ENCODE measurements at places on chromosomes 6 and 20.

DNA sequence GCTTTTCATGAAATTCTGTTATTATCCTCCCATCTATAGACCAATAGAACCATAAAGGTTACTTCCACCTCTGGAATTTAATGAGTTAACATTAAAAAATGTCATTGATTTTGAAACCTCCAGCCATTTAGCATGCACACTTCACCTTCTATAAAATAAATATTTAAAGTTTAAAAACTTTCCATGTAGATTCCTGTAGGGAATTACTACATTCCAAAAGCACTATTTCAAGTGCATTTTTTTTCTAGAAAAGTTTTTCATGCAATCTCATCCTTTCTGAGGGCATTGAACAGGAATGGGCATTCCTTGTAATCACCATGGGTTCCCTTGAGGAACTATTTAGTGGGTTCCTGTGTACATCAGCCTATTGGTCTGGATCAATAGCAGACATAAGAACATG lies 253.8 kb upstream of the RIN2 start:
- no peak for DNase-seq

DNA sequence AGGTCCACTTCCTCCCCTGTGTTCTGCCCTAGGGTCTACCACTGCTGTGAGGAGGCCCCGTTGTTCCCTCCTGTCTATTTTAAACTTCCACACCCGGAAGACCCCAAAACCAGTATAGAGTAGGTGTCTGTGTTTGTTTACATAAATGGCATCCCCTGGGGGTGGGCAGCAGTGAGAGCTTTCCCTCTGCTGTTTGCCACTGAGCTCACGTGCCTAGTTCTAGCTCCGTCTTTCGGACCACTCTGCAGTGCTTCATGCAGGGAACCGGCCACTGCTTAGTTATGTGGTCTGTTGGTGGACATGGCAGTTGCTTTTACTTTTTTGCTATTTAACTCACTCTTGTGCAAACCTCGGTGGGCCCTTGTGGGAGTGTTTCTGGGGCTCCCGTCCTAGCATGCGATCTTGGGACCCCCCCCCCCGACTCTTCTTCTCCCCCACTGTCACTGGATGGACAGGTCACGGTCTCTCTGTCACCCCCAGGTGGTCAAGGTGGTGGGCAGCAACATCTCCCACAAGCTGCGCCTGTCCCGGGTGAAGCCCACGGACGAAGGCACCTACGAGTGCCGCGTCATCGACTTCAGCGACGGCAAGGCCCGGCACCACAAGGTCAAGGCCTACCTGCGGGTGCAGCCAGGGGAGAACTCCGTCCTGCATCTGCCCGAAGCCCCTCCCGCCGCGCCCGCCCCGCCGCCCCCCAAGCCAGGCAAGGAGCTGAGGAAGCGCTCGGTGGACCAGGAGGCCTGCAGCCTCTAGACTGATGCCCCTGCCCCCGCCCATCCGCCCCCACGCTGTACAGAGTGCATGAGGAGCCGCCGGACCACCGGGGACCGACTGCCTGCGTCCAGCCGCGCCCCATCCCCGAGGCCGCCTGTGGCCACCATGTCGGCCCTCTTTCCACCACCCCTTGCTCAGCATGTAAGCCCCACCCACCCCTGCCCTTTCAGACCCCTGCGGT lies 40.9 kb downstream of the VSTM2L start:
- DNase-seq = no peak

GRCh38 chr6:33953171-33953570 lies 149.4 kb upstream of the MLN start:
- DNase-seq = no peak

- DNase-seq = no peak
Observed at GRCh38 chr6:165183071-165183470, 126.3 kb downstream of the C6orf118 start.

DNA sequence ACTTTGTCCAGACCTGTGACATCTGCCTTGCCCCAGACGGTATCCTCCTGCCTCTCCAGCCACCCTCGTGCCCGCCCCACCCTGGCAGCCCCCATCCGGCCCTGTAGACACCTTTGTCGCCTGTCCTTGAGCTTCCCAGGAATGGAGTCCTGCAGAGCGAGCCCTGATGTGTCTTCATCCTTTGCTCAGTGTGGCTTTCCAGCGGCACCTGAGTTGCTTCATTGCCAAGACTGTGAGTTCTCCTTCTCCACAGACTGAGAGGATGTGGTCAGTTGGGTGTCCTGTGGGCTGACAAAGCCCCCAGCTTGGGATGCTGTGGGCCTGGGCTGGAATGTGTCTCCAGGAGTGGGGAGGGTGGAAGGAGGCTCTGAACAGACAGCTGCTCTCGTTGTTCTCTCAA lies 1.7 kb upstream of the CST4 start:
- no peak for DNase-seq

- DNase-seq = no peak
Observed at GRCh38 chr20:47484303-47484702, 17.4 kb upstream of the NCOA3 start.

GRCh38 chr20:63765082-63765873 lies 25.7 kb downstream of the SLC2A4RG start:
- no peak for DNase-seq

GRCh38 chr6:1552296-1552761 lies 57.4 kb upstream of the FOXC1 start:
- DNase-seq = peak; percentile 56

- no peak for DNase-seq
Observed at GRCh38 chr6:142822842-142823241, 122.1 kb downstream of the HIVEP2 start.

DNA sequence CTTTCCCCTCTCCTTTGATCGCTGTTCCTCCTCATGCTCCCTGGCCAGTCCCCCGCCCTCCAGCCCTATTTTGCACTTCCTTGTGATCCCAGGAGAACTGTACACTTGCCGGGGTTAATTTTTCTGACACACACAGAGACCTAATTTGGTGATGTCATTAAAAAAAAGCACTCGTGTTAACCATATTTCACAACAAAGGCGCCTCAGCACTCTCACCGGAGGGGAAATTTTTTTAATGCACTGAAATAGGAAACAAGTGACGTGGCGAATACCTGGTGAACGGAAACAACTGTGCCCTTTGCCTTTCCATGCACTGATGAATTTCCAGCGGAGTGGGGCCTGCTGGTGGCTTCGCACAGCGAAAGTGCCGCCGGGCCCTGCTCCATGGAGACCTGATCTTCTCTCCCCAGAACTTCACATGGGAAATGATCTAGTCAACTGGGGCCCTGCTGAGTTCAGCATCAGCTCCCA lies 53.9 kb upstream of the TAGAP start:
- peak; percentile 65 for DNase-seq

- no peak for DNase-seq
Observed at GRCh38 chr6:134437376-134437775, 119.5 kb upstream of the SGK1 start.

DNA sequence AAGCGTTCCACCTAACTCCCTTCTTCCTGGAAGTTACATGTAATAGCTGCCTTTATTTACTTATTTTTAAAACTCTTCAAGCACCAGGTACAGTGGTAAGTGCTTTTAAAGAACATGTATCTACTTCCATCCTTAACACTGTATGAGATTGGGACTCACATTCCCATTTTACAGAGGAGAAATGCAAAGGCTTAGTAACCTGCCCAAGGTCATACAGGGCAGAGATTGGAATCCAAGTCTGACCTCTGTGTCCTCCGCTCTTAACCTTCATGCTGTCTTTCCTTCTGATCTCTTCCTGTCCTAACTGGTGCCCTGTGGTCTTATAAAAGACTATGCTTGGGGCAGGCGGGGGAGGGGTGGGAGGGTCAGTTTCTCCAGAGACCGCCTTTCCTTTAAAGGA lies 1.6 kb downstream of the B4GALT5 start:
- DNase-seq = no peak

- DNase-seq = no peak
Observed at GRCh38 chr20:35232575-35232974, 6.1 kb downstream of the MMP24 start.
